Camera-type eye (tissue), 1 donor: ENCODE measurements at places on chromosomes 6 and 20. TPM values are rescaled to one million over a fixed set of nuclear protein-coding genes. Genes with fewer than 3 reads are reported as not detected.

Gene SUMO4
- 16.1 TPM for total RNA-seq

Gene DLK2
- 2.6 TPM for total RNA-seq

Gene EEF1A2
- total RNA-seq, result 87.6 TPM

Gene TINAG
- total RNA-seq, result not detected

Gene AVP
- total RNA-seq, result not detected

Gene MLN
- not detected for total RNA-seq

Gene SLC32A1
- total RNA-seq, result 8.2 TPM

Gene DOK5
- total RNA-seq, result 16.9 TPM
